ELF-1 (cell line): ENCODE measurements at places on chromosomes 16 and 17.

- no peak for DNase-seq
These were observed 56.2 kb downstream of the HSD17B2 start for GRCh38 chr16:82091241-82091640.

GRCh38 chr16:88853325-88853941 is 3.3 kb downstream of the GALNS start:
- DNase-seq: no peak

GRCh38 chr17:80870401-80870800 is 121.2 kb upstream of the CHMP6 start:
- DNase-seq: no peak

DNA sequence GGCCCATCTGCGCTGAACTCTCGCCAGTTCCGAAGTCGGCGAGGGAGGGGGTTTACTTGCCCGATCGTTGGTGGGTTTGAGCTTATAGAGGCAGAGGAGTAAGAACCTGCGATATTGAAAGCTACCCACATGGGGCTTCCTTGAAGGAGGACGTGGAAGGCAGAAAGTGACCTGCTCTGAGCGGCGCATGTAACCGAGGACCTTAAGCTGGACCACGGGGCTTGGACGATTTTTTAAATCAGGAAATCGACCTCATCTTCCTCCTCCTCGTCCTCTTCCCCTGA is 2.0 kb downstream of the PRAC2 start:
- no peak for DNase-seq

- no peak for DNase-seq
These were observed 6.5 kb upstream of the DHX40 start for GRCh38 chr17:59558953-59559352.
